ENCODE measurements at places on chromosomes 6 and 20. TPM values are rescaled to one million over a fixed set of nuclear protein-coding genes. Genes with fewer than 3 reads are reported as not detected.

Gene ELOVL2
- total RNA-seq = 0.10 TPM

Gene MICB
- total RNA-seq = 4.5 TPM

Gene LTA
- not detected for total RNA-seq

Gene LCA5
- 3.1 TPM for total RNA-seq

Gene HTR1B
- 0.16 TPM for total RNA-seq

Gene MAS1
- not detected for total RNA-seq

Gene ABHD16B
- total RNA-seq = not detected

Gene LZTS3
- total RNA-seq = 6.2 TPM

Gene GPR6
- not detected for total RNA-seq

Gene TFAP2B
- total RNA-seq = not detected

Gene LY6G6F
- total RNA-seq = not detected

Gene MYH7B
- 0.06 TPM for total RNA-seq

Gene GLP1R
- total RNA-seq = not detected

Gene TMC2
- total RNA-seq = 0.22 TPM

Gene ADGRF5
- total RNA-seq = 71.1 TPM

Gene BPIFA1
- not detected for total RNA-seq

Gene GABBR1
- total RNA-seq = 33.5 TPM

Gene TNFRSF21
- 55.7 TPM for total RNA-seq

Gene CD93
- 105 TPM for total RNA-seq

Gene FKBP1A
- 384 TPM for total RNA-seq

Gene TOMM6
- total RNA-seq = 123 TPM

Gene GABRR1
- not detected for total RNA-seq

Gene FOXC1
- total RNA-seq = 7.6 TPM

Gene SLC12A5
- total RNA-seq = 1.7 TPM

Gene KCTD20
- 81.7 TPM for total RNA-seq

Gene HLA-DQB1
- total RNA-seq = 21.5 TPM

Gene CEP250
- 19.3 TPM for total RNA-seq

Gene ATP6V1G2
- total RNA-seq = 1.1 TPM

Gene SLC26A8
- 0.35 TPM for total RNA-seq

Gene PBOV1
- not detected for total RNA-seq

Gene RPP21
- total RNA-seq = 22.8 TPM

Gene CCN6
- not detected for total RNA-seq

Gene KPNA5
- 13.5 TPM for total RNA-seq

Gene TXNDC5
- 153 TPM for total RNA-seq

Gene NMBR
- not detected for total RNA-seq

Gene TGM3
- not detected for total RNA-seq

Gene DUSP15
- total RNA-seq = 0.77 TPM

Gene DNAH8
- total RNA-seq = not detected

Gene LRRC1
- total RNA-seq = 6.2 TPM

Gene ISM1
- 4.0 TPM for total RNA-seq

Gene DHX35
- 8.4 TPM for total RNA-seq

Gene NKX2-2
- total RNA-seq = not detected

Gene LY86
- 5.4 TPM for total RNA-seq

Gene GSS
- 33.3 TPM for total RNA-seq

Gene PSMB9
- 28.9 TPM for total RNA-seq

Gene RSPO3
- total RNA-seq = 30.4 TPM

Gene MEP1A
- total RNA-seq = 0.35 TPM

Gene HRH3
- not detected for total RNA-seq

Gene AVP
- 0.96 TPM for total RNA-seq

Gene CFB
- 38.0 TPM for total RNA-seq

Gene PHACTR1
- total RNA-seq = 10.8 TPM

Gene TRDN
- 0.77 TPM for total RNA-seq

Gene RHAG
- not detected for total RNA-seq

Gene RIN2
- total RNA-seq = 74.1 TPM
